ENCODE measurements at places on chromosomes 11 and 22.

DNA sequence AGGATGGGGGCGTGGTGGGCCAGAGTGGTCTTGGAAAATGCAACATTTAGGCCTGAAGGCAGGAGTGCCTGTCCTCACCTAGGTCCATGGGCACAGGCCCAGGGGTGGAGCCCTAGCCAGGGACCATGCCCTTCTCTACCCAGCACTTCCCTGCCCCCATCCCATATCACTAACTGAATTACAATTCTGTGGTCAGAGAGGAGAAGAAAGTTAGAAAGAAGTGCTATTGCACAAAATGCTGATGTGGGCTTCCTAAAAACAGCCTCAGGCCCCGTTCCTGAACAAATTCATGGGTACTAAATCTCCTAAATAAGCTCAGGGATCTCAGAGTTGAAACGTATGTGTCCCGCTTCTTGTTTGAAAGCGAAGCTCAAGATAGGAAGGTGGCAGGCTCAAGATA lies 3.5 kb upstream of the ASRGL1 start:
- DNase-seq, result no peak

- no peak for DNase-seq
These were observed 9.1 kb downstream of the LTBP3 start for GRCh38 chr11:65549096-65549495.

DNA sequence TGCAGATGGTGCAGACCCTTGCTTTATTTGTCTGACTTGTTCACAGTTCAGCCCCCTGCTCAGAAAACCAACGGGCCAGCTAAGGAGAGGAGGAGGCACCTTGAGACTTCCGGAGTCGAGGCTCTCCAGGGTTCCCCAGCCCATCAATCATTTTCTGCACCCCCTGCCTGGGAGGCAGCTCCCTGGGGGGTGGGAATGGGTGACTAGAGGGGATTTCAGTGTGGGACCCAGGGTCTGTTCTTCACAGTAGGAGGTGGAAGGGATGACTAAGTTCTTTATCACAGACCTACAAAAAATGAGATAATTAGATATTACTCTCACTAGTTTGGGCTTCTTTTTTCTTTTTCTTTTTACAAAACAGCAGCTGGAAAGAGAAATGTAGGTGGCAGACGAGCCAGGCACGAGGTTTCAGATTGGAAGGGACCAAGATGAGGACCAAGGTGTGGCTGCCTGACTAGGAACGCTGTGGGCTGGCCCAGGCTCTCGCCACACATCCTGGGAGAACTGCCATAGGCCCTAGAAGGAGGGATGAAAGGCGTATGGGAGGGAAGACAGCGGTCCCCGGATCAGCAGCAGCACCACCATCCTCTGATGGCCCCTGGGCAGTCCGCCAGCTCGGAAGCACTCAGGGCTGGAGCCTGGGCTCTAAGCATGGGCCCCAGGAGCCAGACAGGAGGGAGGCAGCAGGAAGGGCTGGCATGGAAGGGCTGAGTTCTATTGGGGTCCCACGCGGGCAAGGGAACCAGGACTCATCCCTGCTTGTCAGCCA lies 14.2 kb downstream of the TXN2 start:
- no peak for DNase-seq

GRCh38 chr11:119206511-119207414 lies 624 bp downstream of the CBL start:
- no peak for DNase-seq

- DNase-seq, result no peak
These were observed 275.3 kb downstream of the ETS1 start for GRCh38 chr11:128311742-128312719.

GRCh38 chr11:12087075-12088004 lies 23.1 kb upstream of the MICAL2 start:
- no peak for DNase-seq

All from NCI-H748 treated with DMSO at 0.1 percent for 48 hours (cell line).